Esophagus mucosa (tissue), 1 donor: ENCODE measurements at places on chromosomes 2 and 18. TPM values are rescaled to one million over a fixed set of nuclear protein-coding genes. Genes with fewer than 3 reads are reported as not detected.

Gene SERPINB11
- 7.1 TPM for total RNA-seq

Gene CPLX4
- total RNA-seq = not detected

Gene SCYGR4
- total RNA-seq = not detected

Gene CNRIP1
- total RNA-seq = 1.6 TPM

Gene PCGF1
- total RNA-seq = 20.6 TPM

Gene FABP1
- not detected for total RNA-seq

Gene POMC
- 0.44 TPM for total RNA-seq

Gene RNF125
- total RNA-seq = 1.8 TPM

Gene ABHD1
- total RNA-seq = not detected

Gene EFHD1
- 1.1 TPM for total RNA-seq

Gene CDCA7
- total RNA-seq = 14.5 TPM

Gene SLC30A3
- not detected for total RNA-seq

Gene SS18
- total RNA-seq = 56.9 TPM

Gene MOCOS
- 16.0 TPM for total RNA-seq
